Liver (tissue), 10 donors: ENCODE measurements at places on chromosomes 1 and 21.
A peak's percentile ranks its signal among the peaks of the same experiment; 100 is the strongest.

DNA sequence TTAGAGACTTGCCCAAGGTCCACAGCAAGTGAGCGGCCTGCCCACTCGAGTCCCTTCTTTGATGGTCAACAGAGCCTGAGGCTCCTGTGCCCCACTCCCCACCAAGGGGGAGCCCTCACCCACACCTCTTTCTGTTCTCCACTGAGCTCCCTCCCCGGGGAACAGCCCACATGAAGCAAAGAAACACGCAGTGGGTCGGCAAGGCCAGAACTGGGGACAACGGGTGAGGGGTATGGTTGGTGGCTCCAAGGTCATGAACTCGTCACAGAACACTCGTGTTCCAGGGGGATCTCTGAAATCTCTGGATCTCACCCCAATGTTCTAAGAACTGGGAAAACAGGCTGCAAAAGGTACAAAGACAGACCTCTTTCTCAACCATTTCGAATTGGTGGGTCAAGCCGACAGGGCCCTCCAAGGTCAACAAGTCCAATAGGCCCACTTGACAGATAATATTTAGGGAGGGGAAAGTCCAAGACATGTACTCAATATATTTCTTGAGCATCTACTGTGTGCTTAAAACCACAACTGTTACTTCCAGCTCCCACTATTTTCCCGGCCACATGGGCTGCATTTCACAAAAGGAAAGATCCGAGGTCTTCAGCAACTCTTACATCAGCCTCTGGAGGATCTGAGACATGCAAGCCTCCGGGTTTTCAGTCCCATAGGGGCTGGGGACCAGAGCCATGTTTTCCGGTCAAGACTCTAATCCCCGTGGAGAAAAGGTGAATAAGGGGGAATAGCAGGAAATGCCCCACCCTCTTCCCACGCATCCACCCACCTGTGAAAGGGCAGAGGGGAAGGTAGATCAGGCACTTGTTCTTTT lies 1.1 kb upstream of the RAP1GAP start:
- no peak for DNase-seq

DNA sequence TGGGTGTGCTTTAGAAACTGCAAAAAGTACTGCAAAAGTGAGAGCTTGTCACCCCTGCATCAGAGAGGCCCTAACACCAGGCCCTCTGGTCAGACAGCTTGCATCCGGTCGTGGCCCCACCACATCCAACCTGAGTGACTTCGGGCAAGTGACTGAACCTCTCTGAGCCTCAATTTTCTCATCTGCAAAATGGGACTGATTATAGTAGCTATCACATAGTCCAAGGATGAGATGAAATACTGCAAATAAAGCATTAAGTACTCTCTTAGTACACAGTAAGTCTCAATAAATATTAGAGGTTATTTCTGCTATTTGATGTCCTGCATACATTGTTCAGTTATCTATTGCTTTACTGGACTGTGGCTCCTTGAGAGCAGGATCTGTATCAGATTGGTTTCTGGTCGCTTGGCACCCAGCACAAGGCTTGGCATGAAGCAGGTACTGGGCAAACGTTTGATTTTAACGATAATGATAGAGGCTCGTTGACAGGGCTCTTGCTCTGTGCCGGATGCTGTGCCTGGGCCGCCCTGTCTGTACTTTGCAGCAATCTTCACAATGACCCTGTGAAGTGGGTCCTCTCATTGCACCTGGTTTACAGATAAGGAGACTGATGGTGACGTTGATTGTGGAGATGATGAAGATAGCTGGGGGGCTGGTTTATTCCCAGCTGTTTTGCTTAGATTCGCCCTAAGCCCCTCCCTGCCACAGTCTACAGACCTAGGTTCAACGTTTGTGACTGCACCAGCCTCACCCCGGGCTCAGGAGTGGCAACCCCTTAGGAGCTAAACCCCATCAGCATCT lies 43.6 kb downstream of the RAP1GAP start:
- DNase-seq = no peak

DNA sequence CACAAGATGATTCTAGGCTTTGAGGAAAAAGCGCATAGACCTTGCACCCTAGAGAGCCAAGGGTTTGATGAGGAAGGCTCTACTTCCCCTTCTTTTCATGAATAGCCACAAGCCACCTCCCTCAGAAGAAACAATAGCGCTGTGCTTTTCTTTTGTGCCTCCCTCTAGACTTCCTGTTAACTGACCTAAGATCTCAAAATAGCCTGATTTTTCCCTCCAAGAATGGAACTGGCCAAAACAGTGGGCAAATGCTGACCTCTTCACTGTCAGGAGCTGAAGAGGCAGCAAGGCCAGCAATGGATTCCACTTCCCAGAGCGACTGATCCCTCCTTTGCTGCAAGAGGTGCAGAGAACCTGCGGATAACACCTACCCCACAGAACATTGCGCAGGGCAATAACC lies 362.8 kb downstream of the KCNH1 start:
- DNase-seq = no peak

DNA sequence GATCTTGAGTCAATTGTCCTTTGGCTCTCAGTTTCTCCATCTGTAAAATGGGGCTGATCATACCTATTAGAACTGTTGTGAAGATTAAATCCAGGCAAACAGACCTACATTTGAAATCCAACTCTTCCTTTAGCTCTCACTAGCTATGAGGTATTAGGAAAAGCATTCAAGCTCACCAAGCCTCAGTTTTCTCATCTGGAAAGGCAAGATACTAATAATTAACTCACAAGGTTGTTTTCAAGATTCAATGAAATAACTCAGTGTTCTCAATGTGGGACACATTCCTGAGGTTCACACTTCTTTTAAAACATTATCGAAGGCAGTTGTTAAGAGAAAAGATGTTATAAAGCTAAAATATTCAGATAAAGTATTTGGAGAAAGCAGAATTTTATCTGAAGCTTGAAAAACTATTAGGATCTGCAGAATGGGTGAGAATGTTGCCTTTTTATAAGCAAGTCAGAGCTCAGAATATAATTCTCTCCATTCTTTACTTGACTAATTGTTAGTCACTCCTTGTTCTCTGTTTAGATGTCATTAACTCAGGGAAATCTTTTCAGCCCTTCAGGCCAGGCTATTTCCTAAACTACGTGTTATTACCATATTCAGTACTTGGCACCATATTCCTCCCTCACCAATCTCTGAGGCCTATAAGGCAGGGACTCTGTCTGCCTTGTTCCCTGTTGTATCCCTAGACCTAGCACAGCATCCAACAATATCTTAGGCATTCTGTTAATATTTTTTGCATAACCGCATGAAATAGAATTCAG lies 72.0 kb upstream of the VAV3 start:
- DNase-seq = no peak

GRCh38 chr1:226656201-226656600 lies 82.9 kb downstream of the ITPKB start:
- no peak for DNase-seq

DNA sequence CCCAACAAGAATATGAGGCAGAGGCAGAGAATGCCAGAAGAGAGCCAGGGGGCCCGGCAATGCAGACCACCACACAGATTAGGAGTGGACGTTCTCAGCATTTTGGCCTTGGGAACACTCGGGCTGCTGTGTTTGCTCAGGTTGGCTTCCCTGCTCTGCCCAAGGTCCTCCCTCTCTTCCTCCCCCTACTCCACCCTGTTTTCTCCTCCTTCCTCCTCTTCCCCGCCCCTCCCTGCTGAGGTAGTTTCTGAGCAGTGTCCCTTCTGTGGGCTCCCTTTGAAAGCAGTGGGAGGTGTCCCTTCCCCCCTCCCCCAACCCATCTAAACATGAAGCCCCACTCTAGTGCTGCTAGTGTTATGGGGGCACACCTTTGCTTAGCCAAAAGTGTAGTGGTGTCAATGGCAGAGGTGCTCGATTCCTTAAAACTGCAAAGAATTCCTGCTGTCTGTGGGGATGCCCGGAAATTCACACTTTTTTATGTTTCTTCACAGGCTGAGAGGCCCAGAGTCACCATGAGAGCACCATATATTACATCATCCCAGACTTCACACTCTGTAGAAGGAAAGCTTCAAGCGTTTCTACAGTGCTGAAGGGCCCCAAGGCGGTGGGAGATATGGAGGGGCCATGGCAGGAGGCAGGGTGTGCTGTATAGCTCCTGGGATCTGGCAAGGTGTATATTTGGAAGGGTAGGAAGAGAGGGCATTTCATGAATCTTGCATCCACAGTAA lies at the start of gene HHIPL2:
Gene HHIPL2 (minus strand): TSS at position 161 of the 728 bp plus-strand sequence. CDS start 60 bp downstream, at position 101.
- no peak for DNase-seq

DNA sequence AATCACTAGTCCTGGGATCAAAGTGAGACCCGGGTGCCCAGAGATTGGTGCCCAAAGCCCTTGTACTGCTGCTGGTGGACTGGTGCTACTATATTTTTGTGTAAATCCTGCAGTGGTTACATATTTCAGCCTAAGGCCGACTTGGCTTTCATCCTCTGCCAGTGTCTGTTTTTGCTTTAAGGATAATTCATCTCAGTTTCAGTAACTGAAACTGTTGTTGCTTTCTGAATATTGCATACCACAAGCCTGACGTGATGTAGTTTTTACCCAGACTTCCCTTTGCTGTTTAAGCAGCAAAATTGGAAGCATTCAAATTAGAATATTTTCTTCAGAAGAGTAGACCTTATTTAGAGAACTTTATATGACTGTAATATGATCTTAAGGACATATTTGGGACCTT lies 341.8 kb downstream of the RYR2 start:
- DNase-seq = no peak

GRCh38 chr1:32978854-32979253 lies 14.2 kb upstream of the RNF19B start:
- DNase-seq = no peak

- DNase-seq = no peak
Observed at GRCh38 chr1:41444246-41444645, 40.2 kb downstream of the EDN2 start.

DNA sequence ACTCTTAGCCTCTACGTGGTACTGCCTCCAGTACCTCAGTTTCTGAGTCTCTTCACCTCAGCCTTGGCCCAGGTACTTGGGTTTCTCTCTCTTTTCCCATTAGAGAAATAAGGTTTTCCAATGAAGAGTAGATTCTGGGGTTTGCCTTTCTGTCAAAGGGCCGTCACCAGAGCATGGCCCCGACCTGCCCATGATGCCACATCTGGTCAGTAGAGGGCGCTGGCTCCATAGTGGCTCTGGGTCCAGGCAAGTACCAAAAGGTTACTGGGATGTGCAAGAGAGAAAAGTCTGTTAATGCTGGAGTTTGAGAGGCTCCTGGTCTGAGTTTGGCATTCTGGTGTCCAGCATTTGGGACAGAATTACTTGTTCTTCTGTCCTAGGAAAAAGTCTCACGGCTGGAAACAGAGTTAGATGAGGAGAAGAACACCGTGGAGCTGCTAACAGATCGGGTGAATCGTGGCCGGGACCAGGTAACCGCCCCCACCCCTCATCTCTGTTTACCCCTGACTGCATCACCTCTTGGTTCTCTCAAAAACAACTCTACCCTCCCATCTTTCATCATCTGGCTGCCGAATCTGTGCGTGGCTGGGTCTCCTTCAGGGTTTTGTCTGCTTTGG lies 5.3 kb upstream of the TUFT1 start:
- peak; percentile 84 for DNase-seq

GRCh38 chr1:189859385-189859977 lies 618.2 kb downstream of the BRINP3 start:
- DNase-seq = peak; percentile 38

GRCh38 chr1:156200044-156200443 lies 6.1 kb downstream of the SLC25A44 start:
- no peak for DNase-seq

DNA sequence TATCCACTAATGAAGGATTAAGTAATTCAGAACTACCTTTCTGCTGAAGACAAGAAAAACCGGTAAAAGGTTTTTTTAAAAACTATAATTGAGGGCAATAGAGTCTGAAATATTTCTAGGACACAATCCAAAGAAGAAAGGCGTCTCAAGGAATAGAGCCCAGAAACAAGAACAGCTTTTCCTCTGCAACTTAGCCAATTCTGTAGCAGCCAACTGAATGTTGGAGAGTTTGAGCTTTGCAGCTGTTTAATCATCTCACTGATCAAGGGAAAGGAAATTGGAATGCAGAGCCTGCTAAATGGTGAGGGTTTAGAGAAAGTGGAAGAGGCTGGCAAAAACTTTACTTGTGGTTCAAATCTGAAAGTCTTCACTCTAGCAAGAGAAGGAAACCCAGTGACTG lies 818.9 kb downstream of the KCNT2 start:
- no peak for DNase-seq

DNA sequence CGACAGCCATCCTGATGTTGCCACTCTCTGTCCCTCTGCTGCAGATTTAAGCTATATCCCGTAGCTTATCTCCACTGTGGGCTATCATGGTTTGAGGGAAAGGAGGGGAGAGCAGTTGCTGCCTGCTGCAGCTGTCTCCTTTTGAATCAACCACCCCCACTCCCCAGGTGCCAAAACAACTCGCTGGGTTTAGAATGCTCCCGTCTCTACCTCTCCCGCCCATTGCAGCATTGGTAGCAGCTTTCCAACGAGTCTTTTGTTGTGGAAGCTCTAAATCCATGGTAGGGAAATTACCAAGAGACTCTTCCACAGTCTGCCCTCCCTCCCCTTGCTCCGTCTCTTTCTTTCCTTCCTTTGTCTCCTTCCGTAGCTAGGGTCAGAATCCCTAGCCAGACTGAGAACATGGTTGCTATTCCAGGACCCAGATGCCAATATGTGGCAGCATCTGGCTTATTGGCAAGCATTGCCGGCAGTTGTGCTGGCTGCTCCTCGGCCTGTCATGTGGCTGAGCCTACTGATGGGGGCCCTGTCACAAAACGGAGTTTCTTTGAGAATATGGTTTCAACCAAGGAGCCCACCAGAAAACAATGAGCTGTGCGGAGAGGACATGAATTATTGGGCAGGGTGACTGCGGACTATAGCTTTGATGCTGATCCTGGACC lies 230.7 kb downstream of the RPS6KC1 start:
- no peak for DNase-seq

GRCh38 chr1:206508130-206508889 lies 979 bp downstream of the RASSF5 start:
- no peak for DNase-seq

DNA sequence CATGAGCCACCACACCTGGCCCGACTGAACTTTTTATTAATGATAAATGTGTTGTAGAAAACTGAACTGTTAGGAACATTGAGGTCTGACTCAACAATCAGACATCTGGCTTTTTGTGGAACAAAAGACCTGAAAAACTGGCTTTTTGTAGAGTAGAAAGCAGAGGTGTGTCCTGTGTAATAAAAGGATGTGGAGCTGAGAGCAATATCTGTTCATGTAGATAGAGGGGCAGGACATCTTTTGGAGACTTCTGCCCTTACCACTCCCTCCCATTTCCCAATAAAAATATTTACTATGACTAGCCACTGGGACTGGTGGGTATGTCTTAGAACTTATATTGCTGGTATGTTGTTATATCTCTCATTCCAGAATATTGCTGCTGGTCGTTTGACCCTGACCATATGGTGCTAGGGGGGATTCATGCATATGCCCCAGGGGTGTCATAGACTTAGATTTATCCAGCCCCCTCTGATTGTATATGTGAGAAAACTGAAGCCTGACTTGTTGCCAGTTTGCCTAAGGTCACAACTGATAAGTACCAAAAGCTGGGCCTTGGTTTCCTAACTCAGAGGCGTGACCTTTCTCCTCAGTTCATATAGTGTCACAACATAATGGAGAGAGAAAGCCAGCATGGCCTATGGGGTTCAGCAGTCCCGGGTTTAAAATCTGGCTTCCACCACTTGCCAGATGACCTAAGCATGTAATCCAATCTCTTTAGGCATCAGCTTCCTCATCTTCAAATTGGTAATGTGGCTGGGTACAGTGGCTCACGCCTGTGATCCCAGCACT lies 33.5 kb upstream of the PIGV start:
- no peak for DNase-seq
